ENCODE measurements at places on chromosomes 7 and 10.
A peak's percentile ranks its signal among the peaks of the same experiment; 100 is the strongest.

DNA sequence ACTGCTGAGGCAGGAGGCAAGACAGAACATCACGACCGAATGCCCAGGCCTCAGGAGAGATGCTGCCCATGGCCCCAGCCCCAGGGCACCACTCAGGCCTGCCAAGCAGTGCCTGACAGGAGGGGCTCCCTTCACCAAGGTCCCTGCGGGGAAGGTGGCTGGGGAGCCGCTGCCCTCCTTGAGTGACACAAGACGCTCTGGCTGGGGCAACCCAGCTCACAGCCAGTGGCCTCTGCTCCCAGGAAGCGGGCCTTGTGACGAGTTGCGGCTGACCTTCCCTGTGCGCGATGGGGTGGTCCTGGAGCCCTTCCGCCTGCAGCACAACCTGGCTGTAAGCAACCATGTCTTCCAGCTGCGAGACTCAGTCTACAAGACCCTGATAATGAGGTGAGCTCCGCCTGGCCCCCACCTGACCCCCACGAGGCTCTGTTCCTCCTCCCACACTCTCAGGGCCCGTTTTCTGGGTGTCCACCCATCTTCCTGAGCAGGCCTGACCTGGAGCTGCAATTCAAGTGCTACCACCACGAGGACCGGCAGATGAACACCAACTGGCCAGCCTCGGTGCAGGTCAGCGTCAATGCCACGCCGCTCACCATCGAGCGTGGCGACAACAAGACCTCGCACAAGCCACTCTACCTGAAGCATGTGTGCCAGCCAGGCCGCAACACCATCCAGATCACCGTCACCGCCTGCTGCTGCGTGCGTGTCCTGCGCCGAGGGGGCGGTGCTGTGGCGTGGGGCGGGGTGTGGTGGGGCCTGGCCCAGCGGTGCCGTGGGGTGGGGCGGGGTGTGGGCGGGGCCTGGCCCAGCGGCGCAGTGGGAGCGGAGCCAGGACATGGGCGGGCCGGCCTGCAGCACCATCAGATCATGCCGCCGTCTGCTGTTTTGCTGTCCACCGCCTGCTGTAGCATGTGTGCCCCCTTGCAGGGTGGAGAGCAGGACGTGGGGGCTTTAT, 12.8 kb downstream of the ZMIZ2 start:
- DNase-seq = no peak

GRCh38 chr10:49178489-49179471, 9.4 kb downstream of the TMEM273 start:
- no peak for DNase-seq

GRCh38 chr10:48468130-48468790, 136.6 kb downstream of the ARHGAP22 start:
- DNase-seq = no peak

GRCh38 chr10:122703483-122704448, 4.1 kb upstream of the C10orf120 start:
- DNase-seq = peak; percentile 45

GRCh38 chr10:91628383-91628782, 4.5 kb downstream of the PPP1R3C start:
- DNase-seq = no peak

DNA sequence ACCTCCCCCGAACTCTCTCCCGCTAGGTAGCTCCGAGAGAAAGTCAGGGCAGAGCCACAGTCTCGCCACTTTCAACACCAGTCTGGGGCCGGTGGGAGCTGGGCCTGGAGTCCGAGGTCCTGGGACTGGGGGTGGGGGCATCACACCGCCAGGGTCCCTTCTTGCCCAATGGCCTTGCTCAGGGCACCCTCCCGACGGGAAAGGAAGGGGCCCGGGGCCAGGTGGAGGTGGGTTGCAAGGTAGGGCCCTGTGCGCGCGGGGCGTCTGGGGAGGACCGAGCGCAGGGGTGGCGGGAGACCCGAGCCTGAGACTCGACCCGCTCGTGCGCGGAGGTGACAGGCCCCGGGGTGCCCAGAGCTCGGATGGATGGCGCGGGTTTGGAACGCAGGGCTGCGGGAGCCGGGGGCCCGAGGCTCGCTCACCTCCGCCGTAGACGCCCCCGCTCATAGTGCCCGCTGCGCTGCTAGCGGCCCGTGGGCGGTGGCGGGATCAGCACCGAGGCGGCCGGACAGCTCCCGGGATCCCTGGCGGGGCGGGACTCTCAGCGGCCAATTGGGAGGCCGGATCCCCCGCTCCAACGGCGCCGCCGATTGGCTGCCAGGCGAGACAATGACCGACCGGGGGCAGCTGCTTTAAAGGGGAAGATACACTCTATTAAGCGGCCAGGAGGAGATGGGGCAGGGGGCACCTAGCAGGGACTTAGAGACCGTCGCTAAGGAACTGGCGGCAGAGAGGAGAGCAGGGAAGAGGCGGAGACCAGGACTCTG, at the start of gene ACTL6B:
Gene ACTL6B, minus strand, starts transcription at position 541 of the 767 bp plus-strand sequence. Its CDS starts 94 bp downstream, at position 447.
- DNase-seq = peak; percentile 68

DNA sequence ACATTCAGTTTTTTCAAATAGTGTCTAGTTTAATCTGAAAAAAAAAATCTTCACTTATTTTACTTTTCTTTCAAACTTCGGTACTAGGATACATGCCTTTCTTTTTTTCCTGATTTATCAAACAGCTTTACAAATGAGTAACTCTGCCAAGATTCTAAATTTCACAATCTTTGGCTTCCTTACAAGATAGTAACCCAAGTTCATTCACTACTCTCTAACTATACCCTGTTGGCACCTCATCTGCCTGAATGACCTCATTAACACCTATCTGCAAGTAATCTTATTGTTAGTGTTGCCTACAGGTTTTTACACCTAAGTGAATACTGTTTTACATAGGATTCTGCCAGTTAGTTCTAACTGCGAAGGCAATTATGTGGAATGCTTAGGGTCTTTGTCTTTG, 159.8 kb downstream of the FOXP2 start:
- DNase-seq = no peak

DNA sequence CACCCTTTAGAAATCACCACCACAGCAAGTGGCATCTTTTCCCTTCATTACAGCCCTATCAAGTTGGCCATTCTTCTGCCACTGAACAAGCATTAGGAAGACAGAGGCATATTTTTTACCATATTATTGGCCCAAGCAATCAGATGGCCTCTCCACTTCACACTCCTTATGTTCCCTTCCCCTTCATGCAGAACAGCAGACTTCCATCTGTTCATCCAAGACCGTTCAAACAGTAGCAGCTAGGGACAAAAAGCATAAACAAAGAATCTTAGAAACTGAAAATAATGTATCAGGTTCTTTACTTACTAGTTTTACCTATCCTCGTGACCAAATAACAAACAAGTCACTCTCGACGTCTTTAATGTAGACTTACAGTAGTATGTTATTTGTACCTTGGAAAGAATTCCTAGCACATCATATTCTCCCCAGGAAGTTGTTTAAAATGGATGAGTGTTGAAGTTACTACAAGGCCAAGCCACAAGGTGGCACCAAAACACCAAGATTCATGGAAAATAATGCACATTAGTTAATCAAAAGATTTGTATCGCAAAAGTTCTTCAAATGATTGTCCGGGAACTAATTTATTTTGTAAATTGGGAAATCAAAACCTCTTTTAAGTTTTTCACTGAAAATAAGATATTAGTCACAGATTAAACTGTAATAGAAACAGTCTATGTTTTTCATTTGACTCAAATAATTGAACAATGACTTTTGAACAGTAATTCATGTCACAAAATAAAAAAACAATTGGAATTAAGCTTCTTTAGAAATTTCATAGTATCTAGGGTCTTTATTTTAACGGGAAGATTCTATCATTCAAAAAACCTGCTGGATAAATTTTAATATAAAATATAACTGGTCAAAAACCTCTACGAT, 112.1 kb downstream of the VPS41 start:
- DNase-seq = peak; percentile 21

GRCh38 chr7:134355004-134355525, 38.3 kb upstream of the SLC35B4 start:
- no peak for DNase-seq

- no peak for DNase-seq
Measured at GRCh38 chr10:72074574-72075375, 13.6 kb downstream of the SPOCK2 start.

DNA sequence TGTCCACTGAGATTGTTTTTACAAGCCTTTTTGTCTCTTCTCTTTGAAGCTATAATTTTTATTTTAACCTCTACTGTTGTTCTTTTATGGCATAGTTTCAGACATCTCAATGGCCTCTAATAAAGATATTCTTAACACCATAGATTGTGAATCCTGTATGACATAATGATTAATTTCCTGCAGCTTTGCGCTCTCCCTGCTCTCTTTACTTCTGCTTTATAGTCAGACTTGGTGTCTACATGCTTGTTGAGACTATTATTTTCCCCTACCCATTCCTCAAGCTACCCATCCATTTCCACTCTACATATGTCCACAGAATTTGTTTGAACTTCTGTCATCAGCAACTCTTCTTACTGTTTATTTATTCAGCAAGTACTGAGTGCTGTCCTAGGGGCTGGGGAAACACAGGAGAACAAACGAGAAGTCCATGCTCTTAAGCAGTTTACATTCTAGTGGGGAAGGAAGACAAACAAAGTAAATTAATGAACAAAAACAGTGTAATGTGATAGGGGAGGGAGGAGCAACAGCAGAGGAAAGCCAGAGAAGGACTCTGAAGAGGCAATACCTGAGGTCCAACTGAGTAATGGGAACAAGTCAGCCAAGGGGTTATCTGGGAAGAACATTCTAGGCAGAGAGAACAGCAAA, 110.1 kb downstream of the CDK14 start:
- no peak for DNase-seq

DNA sequence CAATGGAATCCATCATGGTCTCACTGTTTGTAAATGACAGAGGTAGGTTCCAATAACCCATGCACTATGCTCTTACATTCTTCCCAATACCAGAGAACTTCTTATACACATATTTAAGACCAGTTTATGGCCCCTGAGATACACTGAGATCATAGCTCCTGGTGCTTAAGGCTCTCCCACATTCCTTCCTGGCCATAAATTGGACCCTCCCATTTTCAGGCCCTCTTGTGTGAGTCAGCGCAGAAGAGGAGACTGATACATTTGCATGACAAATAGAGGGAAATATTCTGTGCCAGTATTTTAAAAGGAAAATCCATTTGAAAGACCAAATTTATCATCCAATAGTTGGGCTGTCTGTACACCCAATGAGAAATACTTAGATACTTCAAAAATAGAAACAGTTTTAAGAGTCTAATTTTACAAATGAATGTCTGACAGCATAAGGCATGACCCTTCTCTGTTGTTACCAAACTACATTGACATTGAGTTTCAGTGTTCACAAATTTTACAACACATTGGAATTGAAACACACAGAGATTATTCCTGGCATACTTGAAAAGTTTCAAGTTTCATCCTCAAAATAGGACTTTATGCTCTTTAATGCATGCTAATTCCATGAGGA, 35.3 kb downstream of the SLC16A9 start:
- DNase-seq = no peak

- peak; percentile 45 for DNase-seq
Measured at GRCh38 chr10:137031-137430, 1.8 kb downstream of the ZMYND11 start.

DNA sequence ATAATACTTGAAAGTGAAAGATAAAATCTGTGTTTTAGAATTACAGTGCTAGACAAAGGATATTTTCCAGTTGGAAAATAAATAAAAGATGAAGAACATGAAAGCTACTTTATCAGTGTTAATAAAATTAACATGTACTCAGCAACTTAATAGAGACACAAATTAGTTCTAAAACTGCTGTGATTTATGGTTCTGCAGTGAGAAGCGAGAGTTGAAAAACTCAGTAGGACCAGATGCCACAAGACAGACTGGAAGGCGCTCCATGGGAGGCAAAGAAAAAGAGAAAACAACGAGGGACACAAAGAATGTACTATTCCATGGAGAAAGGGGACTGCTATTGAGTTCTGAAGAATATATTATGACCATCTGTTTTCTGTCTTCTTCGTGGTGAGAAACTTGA, 590.4 kb downstream of the PHTF2 start:
- no peak for DNase-seq

- no peak for DNase-seq
Measured at GRCh38 chr10:68876246-68877138, 24.6 kb upstream of the DDX50 start.

DNA sequence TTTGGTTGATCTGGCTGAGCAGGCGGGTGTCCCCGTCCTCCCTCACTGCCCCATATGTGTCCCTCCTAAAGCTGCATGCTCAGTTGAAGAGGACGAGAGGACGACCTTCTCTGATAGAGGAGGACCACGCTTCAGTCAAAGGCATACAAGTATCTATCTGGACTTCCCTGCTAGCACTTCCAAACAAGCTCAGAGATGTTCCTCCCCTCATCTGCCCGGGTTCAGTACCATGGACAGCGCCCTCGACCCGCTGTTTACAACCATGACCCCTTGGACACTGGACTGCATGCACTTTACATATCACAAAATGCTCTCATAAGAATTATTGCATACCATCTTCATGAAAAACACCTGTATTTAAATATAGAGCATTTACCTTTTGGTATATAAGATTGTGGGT, 26.9 kb upstream of the TRIM56 start:
- peak; percentile 50 for DNase-seq

GRCh38 chr7:53351681-53352080, 316.2 kb downstream of the POM121L12 start:
- no peak for DNase-seq

DNA sequence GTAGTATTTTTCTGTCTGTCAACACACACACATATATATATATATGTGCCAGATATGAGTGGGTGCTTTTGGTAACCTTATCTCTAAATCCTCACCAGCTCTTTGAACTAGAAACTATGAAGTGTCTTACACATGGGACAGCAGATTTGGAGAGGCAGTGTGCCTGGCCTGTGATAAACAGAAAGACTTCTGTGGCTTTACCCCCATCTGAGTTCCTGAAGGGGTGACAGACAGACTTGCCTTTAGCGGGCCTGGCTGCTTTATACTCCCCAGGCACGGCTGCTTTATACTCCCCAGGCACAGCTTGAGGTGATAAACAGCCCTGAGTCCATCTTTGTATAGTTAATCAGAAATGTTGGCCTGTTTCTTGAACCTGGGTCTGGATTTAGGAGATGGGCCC, 5.6 kb downstream of the BAG3 start:
- no peak for DNase-seq

DNA sequence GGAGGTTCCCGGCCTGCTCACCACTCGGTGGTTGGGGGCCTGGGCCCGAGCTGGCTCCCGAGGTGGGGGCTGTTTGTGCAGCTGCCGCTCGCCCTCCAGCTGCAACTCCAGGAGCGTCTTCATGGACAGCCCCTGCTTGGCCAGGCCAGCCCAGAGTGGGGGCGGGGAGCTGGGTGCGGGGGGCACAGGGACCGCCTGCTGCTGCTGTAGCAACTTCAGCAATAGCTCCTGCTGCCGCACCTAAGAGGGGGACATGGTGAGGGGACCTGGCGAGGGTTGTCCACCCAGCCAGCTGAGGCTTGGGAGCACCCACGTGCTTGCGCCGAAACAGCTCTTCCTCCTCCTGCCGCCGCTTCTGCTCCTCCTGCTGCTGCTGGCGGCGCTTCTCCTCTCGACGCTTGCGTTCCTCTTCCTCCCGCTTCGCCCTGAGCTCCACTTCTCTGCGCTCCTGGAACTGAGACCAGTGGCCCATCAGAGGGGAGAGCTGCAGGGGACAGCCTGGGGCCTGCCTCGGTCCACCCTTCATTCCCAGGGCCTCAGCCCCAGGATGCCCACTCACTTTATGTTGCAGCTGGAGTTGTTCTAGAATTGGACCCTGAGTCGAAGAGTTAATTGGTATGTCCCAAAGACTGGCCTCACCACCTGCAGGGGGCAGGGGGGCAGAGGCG, 9.6 kb downstream of the GNB2 start:
- no peak for DNase-seq

GRCh38 chr7:106345421-106346166, 60.8 kb upstream of the NAMPT start:
- DNase-seq = no peak

- DNase-seq = no peak
Measured at GRCh38 chr10:81303656-81304055, 571.3 kb upstream of the NRG3 start.

Data from activated T-cell treated with anti-CD3 and anti-CD28 coated beads, Interleukin-2, amount 50 U/mL, for 1 hour (primary cell).